CD4-positive, CD25-positive, alpha-beta regulatory T cell (primary cell): ENCODE measurements at places on chromosomes 3 and 15. TPM values are rescaled to one million over a fixed set of nuclear protein-coding genes. Genes with fewer than 3 reads are reported as not detected.

The LTK gene
- 2.0 TPM for total RNA-seq

The SPESP1 gene
- not detected for total RNA-seq

- DNase-seq, result no peak
Observed at GRCh38 chr3:127411083-127411727, 123.4 kb upstream of the PRR20G start.

DNA sequence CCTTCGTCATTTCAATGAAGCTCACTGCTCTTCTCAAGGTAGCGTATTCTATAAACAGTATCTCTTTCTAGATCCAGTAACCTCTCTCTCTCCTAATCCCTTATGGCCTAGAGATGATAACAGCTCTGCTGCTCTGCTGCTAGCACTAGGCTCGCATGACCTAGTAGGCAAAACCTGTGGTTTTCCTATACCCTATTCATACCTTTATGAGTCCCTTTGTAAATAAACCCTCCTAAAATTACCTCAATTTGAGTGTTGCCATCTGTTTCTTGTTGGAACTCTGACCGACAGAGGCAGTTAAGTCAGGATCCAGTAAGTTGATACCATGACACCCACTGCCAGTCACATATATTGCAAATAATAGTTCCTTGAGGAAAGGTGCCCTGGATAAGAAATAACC, 7.3 kb downstream of the CCDC14 start:
- no peak for DNase-seq

- no peak for DNase-seq
Observed at GRCh38 chr3:32100465-32100864, 6.0 kb upstream of the GPD1L start.

DNA sequence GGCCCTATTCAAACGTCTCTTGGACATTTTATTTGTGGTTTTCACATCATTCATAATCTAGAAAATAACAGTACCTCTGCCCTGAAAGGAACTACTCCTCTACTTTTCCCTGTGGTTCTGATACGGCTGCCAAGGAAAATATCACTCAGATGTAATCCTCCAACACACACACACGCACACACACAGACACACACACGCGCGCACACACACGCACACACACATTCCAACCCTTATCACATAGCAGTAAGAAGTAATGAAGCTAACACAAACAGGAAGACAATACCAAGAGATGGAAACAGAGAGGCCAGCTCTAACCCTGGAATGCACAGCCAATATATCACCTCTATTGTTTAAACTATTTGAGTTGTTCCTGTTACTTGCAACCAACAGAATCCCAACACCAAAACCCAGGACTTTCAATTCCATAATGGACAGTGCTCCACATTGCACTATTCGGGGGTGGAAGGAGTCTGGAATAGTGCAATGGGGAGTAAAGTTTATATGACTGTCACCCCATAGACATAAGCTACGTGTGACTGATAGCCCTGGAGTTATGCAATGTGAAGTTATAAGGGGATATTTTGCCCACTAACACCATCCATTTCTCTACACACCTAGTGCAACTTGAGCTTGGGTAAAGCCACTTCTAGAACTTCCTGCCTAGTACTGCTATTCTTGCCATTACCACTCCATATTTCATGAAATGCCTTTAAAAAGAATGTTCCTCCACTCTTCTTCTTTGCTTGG, 71.3 kb upstream of the FNDC3B start:
- no peak for DNase-seq

DNA sequence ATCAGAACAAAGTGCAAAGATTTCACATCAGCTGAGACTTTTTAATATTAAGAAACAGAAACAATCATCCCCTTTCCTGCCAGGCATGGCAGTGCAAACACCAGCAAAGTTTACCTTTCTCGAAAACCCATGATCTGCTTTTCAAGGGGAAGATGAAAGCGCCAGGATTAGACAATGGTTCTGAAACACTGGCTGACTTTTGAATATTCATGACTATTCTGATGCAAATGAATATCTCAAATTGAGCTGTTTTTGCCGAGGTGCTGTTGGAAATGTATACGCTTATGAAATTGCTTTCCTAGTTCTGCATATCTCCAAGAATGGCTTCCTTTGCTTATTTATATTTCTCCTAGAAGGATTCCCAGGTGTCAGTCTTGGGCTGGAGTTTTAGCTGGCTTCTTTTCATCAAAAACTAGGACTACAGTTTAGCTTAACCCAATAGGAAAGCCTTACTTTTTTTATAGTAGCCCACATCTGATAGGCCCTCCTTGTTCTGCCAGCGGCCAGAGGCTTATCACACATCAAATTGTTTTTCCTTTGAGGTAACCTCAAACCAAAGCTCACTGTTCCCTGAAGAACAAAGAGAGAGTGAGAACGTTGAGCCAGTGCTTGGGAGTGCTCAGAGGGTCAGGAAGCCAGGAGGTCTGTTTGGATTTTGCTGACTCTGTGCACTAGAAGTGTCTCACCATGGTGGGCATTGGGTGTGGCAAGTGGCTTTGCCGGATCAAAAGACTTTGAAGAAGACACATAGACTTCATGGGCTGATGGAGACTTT, 74.0 kb upstream of the PLCL2 start:
- DNase-seq, result no peak

DNA sequence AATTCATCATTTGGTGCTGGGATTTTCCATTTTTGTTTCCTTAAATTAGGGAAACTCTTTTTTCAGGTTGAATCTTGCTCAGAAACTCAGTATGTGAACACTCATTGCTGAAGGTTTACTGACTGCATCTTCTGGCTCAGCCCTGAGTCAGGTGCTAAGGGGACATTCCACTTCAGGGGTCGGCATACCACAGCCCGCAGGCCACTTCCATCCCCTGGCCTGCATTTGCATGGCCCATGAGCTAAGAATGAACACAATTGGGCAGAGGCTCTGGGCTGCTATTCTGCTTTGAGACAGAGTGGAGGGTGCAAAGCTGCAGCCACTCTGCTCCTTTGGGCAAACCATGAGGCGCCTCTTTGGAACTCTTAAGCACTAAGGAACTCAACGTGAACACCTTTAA, 165.0 kb downstream of the FEZF2 start:
- no peak for DNase-seq

- DNase-seq, result no peak
Observed at GRCh38 chr3:13106308-13107001, 33.2 kb upstream of the IQSEC1 start.

GRCh38 chr15:62913246-62913645, 129.3 kb upstream of the TPM1 start:
- DNase-seq, result no peak

DNA sequence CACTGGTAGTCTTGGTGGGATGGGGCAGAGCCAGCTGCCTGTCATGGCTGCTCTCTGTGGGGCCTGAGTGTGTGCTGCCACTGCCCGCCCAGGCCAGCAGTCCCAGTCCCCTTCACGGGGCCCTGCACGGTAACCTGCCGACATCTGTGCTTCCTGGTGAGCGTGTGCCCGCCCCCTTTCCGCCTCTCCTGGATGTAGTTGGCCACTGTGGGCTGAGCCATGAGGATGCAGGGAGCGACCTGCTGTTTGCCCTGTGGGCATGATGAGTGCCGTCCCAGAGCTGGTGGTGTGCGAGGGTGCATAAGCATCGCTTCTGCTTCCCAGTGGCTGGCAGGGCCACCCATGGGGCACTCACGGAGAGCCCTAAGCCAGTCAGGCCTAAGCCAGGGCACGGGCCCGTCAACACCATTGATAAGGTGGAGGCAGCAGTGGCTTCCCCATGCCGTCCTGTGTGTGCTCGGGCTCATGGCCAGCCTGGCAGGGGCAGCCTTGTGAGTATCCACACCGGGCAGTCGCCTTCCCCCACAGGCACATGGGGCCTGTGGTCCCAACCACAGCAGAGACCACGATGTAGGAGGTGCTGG, 14.6 kb downstream of the PLXNA1 start:
- DNase-seq, result no peak

- DNase-seq, result no peak
Observed at GRCh38 chr3:113185194-113185835, 26.0 kb upstream of the BOC start.
